ENCODE measurements at places on chromosomes 7 and 10.

DNA sequence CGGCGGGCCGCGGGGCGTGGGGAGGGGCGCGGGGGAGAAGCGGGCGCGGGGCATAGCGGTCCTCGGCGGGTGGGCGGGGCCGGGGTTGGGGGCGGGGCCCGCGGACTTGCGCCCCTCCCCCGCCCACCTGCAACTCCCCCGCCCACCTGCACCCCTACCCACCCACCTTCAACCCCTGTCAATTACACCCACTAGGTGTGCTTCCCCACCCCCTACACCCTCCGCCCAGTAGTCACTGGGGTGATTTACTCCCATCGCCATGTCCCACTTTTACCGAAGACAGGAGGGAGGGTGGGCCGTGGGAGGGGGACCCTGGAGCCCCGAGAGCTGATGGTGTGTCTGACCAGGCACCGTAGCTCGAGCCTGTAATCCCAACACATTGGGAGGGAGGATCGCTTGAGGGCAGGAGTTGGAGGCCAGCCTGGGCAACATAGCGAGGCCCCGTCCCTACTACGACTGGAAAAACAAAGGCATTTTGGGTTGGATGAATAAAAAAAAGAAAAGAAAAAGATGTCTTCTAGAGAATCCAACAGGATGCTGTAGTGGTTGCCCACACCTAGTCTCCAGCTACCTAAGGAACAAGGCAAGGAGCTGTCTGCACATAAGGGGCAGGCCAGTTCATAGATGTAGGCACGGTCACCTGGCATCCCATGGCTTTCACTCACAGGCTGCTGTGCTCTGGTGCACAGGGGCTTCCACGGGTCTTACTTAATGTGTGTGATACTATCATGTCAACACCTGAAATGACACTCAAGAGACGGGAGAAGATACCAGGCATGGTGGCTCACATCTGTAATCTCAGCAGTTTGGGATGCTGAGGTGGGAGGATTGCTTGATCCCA is 761 bp downstream of the KCTD7 start:
- no peak for DNase-seq

GRCh38 chr7:96067321-96067720 is 254.6 kb downstream of the SLC25A13 start:
- DNase-seq: no peak

DNA sequence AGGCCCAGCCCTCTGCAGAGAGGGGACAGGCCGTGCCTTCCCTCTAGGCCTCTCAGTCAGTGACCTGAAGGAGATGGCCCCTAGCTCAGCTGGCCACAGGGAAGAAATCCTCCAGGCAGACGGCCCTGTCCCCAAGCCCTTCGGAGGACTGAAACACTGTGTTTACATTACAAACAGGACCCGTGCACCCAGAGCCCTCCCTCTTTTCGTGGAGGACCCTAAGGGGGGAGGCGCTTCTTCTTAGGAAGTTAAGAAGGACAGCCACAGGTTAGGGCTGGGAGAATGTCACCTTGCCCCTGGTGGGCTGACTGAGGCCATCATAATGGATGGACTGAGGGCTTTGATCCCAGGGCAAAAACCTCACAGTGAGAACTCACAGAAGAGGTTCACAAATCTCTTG is 154.9 kb downstream of the SLIT1 start:
- no peak for DNase-seq

GRCh38 chr7:79872176-79872575 is 262.5 kb upstream of the GNAI1 start:
- no peak for DNase-seq

DNA sequence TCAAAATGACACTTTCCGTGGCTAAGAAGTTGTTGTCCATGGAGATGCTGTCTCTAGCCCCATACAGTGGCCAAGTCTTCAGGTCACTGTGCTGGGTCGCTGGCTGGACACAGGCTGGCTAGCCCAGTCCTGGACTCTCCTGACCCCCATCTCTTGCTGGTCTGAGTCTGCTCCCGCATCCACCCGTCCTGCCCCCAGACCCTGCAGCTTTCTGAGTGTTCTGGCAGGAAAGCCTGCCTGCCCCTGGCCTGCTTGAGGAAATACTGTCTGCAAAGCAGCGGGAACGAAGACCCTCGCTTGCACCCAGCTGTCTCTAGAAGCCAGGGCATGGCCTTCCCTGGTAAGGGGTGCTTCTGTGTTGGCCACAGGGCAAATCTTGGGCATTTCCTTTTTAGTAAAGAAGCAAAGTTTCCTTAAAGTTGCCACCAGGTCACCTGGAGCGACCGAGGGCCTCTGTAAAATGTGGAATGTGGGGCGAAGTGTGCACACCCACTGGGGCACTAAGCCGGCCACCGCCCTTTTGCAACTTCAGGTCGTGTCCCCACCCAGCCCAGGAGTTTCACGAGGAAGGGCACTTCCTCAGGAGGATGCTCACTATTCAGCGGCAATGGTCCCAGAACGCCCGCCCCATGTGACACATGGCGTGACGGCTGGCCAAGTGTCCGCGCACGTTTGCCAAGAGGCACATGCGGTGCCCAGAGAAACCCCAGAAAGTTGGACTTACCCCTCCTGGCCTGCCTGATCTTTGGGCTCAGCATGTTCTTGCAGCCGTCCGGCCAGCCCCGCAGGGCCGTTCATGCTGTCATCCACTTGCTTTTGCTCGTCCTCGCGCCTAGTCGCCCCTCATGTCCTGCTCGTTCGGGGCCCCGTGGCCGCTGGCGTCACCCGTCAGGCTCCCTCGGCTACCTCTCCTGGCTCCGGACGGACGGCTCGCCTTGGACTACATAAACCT is 558 bp downstream of the ARHGAP22 start:
- no peak for DNase-seq

DNA sequence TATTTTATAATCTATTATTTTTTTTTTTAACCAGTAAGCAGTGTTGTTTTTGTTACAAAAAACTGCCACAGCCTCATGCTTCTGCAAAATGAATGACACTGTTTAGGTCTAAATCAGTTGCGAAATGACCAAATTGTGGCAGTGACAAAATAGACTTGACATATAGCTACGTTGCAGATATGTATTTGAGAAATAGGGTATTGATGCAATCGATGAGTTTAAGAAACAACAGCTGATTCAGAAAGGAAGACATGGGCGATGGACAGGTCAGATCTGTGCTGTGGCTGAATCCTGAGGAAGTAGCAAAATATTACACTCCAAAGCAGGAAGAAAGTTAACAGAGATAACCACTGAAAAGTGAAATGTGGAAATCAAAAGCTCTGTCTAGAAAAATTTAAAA is 89.0 kb upstream of the STEAP4 start:
- no peak for DNase-seq
